ENCODE measurements at places on chromosomes 4 and X.
A peak's percentile ranks its signal among the peaks of the same experiment; 100 is the strongest.

- H3K4me3 ChIP-seq, result no peak overlapping the region
- no peaks in the 10 kb centered on the region for H3K4me1 ChIP-seq
- DNase-seq, result no peak
- no peaks in the 10 kb centered on the region for H3K36me3 ChIP-seq
These were observed 366.7 kb downstream of the PCDH7 start for GRCh38 chr4:31086756-31087330.

DNA sequence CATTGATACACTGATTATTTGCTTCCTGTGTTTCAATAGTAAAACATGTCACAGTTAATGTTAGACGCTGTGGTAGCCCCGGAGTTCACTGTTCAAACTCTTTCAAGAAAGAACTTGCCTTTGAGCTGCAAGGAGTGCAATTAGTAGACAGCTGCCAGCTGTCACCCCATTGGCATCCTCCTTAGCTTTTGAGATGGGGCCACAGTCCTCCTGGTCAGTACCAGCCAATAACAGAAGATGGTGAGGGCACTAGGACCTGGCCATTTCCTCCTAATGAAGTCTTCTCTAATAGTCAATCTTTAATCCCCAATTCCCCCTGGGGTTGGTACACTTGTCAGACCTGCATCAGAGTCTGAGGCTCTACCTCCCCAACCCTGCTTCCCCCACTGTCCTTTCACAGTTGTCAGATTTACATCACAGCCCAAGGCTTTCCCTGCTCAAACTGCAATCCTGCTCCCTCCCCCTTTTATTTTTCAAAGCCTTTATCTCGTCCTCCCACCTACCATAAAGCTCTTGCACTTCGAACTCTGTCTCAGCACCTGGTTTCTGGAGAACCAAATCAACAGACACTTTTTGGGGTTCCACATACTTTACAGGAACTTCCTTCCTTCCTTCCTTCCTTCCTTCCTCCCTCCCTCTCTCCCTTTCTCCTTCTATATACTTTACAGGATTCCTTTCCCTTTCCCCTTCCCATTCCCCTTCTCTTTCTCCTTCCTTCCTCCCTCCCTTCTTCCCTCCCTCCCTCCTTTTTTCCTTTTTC is 182.0 kb downstream of the RASL11B start:
- H3K36me3 ChIP-seq, result no peaks in the 10 kb centered on the region
- no peak overlapping the region for H3K4me3 ChIP-seq

DNA sequence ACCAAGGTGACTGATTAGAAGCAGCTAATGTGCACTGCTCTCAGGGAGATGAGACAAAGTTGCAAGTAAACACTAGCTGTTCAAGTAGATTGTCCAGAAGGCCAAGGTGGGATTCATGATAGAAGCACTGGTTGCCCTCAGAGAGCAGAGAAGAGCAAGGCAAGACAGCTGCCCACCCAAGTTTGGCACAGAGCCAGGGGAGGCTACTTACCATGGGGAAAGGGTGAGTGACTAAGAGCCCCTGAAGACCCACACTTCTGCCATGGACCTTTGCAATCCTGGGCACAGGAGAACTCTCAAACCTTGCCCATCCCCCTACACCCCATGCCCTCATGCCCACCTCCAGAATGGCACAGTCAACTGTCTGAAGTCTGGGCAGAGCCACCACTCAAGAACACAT is 68.3 kb downstream of the SPIN4 start:
- H3K27me3 ChIP-seq, result no peaks in the 10 kb centered on the region
- no peak overlapping the region for H3K4me3 ChIP-seq
- no peak overlapping the region for H3K27ac ChIP-seq
- DNase-seq, result no peak
- H3K36me3 ChIP-seq, result no peaks in the 10 kb centered on the region

- H3K36me3 ChIP-seq, result no peaks in the 10 kb centered on the region
- H3K27ac ChIP-seq, result no peak overlapping the region
- no peaks in the 10 kb centered on the region for H3K4me1 ChIP-seq
- H3K27me3 ChIP-seq, result no peaks in the 10 kb centered on the region
- DNase-seq, result no peak
These were observed 74.4 kb upstream of the PRKX start for GRCh38 chrX:3787856-3788255.

DNA sequence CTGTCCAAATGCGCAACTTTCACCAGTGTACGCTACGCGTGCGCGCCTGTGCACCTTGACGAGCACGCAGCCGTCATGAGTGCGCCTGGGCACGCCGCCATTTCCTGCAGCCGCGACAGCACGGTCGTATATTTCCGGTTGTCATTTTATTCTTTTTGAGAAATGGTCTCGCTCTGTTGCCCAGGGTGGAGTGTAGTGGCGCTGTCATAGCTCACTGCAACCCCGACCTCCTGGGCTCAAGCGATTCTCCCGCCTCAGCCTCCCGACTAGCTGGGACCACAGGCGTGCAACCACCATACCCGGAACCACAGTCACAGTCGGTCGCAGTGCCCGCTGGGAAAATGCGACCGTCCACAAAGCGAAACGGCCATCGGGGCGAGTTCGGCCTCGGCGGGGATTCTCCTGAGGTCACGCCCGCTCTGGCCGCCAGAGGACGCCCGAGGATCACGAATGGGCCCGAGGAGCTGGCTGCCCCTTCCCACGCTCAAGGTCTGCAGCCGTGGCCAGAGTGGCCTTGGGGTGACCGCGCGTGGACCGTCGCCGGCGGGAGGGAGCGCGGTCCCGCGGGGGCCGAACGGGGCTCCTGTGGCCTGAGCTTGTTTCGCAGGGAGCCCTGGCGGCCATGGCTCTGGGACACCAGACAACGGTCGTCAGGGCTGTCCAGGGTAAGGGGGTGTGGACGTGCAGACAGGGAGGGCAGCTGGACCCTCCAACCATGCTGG is 23.7 kb upstream of the PNMA3 start:
- H3K4me3 ChIP-seq, result peak overlapping the region; percentile 36
- H3K27ac ChIP-seq, result no peak overlapping the region
- no peaks in the 10 kb centered on the region for H3K4me1 ChIP-seq
- peak; percentile 69 for DNase-seq
- no peaks in the 10 kb centered on the region for H3K36me3 ChIP-seq

- peaks cover 5% of the 10 kb centered on the region for H3K4me1 ChIP-seq
- H3K36me3 ChIP-seq, result no peaks in the 10 kb centered on the region
- H3K27ac ChIP-seq, result no peak overlapping the region
These were observed 221.3 kb downstream of the PPP3CA start for GRCh38 chr4:101126059-101126458.

- no peaks in the 10 kb centered on the region for H3K36me3 ChIP-seq
- no peak for DNase-seq
- H3K27ac ChIP-seq, result no peak overlapping the region
- peaks cover 3% of the 10 kb centered on the region for H3K4me1 ChIP-seq
- H3K4me3 ChIP-seq, result no peak overlapping the region
These were observed 92.1 kb upstream of the ANKRD50 start for GRCh38 chr4:124804584-124804983.

GRCh38 chr4:140673729-140674128 is 82.5 kb downstream of the TBC1D9 start:
- H3K4me1 ChIP-seq, result no peaks in the 10 kb centered on the region
- no peaks in the 10 kb centered on the region for H3K27me3 ChIP-seq
- H3K36me3 ChIP-seq, result no peaks in the 10 kb centered on the region
- no peak overlapping the region for H3K27ac ChIP-seq
- DNase-seq, result no peak
- H3K4me3 ChIP-seq, result no peak overlapping the region

GRCh38 chrX:74009041-74009440 is 294.9 kb upstream of the ZCCHC13 start:
- no peak for DNase-seq
- peaks cover 6% of the 10 kb centered on the region for H3K36me3 ChIP-seq
- no peaks in the 10 kb centered on the region for H3K4me1 ChIP-seq
- no peak overlapping the region for H3K27ac ChIP-seq
- H3K4me3 ChIP-seq, result no peak overlapping the region

- no peaks in the 10 kb centered on the region for H3K27me3 ChIP-seq
- DNase-seq, result no peak
- H3K36me3 ChIP-seq, result no peaks in the 10 kb centered on the region
- no peak overlapping the region for H3K4me3 ChIP-seq
These were observed 41.5 kb downstream of the TNIP3 start for GRCh38 chr4:121122661-121123060.

- no peaks in the 10 kb centered on the region for H3K27me3 ChIP-seq
- H3K27ac ChIP-seq, result no peak overlapping the region
- DNase-seq, result no peak
- H3K36me3 ChIP-seq, result no peaks in the 10 kb centered on the region
These were observed 129.6 kb upstream of the TBL1X start for GRCh38 chrX:9335251-9335650.

DNA sequence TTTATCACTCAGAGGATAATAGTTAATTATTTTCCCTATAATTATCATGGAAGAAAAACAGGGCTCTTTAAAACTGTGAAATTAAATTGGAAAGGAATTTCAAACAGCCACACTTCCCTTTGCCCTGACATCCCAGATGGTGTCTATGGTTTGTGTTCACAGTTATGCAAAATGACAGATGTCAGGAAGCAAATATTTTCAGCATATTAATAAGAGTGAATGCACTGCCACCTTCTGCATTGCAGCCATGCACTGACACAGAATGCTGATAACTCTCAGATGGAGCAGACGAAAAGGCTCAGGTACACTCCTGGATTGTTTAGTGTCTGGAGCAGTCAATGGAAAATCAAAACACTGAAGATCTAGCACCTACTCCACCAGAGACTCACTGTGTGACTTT is 57.6 kb downstream of the RWDD4 start:
- H3K4me3 ChIP-seq, result no peak overlapping the region
- no peaks in the 10 kb centered on the region for H3K36me3 ChIP-seq
- no peaks in the 10 kb centered on the region for H3K27me3 ChIP-seq
- DNase-seq, result no peak
- H3K27ac ChIP-seq, result no peak overlapping the region

DNA sequence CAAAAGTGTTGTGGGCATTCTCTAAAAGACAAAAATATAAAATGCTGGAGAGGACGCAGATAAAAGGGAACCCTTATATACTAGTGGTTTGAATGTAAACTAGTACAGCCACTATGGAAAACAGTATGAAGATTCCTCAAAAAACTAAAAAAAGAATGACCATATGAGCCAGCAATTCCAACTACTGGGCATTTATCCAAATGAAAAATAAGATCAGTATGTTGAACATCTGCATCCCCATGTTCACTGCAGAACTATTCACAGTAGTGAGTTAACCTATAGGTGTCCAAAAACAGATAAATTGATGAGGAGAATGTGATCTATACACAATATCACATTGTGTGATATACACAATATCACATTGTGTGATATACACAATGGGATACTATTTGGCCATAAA is 1615.3 kb downstream of the PCDH18 start:
- no peaks in the 10 kb centered on the region for H3K36me3 ChIP-seq
- H3K4me3 ChIP-seq, result no peak overlapping the region
- DNase-seq, result no peak
- H3K27me3 ChIP-seq, result no peaks in the 10 kb centered on the region
- no peaks in the 10 kb centered on the region for H3K4me1 ChIP-seq

DNA sequence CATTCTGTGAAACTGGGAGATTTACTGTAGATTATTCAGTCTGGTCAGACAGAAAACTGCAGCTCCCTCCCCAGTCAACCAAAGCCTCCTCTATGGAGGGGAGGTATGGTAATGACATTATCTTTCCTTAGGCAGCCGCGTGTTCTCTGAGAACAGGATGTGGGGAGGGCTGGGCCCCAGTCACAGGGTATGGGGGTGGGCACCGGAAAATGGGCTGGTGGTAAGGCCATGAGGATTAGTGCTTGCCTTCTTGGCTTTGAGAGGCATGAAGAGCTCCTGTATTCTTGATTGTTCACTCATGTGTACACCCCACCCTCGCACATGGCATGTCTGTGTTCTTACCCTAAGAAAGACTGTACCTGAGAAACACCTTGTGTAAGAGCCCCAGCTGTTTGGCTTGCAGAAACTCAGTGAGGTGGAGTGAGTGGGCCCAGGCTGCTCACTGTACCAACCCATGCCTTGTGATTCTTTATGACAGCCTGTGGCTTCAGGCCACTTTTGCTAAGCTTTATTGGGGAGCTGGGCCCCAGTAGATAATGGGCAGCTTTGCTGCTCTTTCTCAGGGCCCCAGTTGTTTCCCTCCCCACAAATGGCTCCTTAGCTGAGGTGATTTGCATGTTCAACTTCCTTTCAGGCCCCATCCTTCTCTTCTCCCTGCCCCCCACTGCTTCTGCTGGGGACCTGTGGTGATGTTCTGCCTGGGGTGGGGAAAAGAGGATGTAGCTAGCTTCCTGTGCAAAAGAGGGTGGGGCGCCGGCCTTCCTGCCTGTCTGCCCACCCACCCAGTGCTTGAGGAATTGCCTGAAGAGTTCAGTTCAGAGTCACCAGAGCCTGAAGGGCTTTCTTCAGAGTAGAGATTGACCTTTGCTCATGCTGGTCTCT is 30.7 kb downstream of the MSN start:
- DNase-seq, result no peak
- no peaks in the 10 kb centered on the region for H3K36me3 ChIP-seq
- H3K27me3 ChIP-seq, result no peaks in the 10 kb centered on the region

- H3K36me3 ChIP-seq, result peaks cover 19% of the 10 kb centered on the region
- H3K27ac ChIP-seq, result no peak overlapping the region
- no peaks in the 10 kb centered on the region for H3K27me3 ChIP-seq
- H3K4me1 ChIP-seq, result no peaks in the 10 kb centered on the region
These were observed 94.4 kb downstream of the BLTP1 start for GRCh38 chr4:122246551-122246950.

GRCh38 chrX:130716346-130716745 is 186.7 kb downstream of the ENOX2 start:
- no peak overlapping the region for H3K27ac ChIP-seq
- H3K36me3 ChIP-seq, result no peaks in the 10 kb centered on the region
- H3K4me1 ChIP-seq, result no peaks in the 10 kb centered on the region
- no peaks in the 10 kb centered on the region for H3K27me3 ChIP-seq
- H3K4me3 ChIP-seq, result no peak overlapping the region

DNA sequence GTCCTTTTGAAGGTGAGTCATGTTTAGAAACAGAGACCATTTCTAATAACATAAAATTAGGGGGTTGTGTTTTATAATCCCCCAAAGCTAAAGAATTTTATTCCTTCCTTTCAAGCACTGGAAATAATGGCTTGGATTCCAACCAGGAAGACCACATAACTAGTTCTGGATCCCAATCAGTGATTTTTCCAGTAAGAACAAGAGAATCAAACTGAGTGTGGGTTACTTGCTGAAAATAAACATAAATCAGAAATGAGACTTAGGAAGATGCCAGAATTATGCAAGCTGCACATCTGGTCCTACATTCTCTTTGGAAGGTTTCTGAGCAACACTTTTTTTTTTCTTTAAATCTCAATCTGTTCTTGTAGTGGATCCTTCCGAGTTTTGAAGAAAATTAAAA is 76.3 kb downstream of the SOWAHB start:
- no peak overlapping the region for H3K4me3 ChIP-seq
- H3K27me3 ChIP-seq, result no peaks in the 10 kb centered on the region
- H3K36me3 ChIP-seq, result no peaks in the 10 kb centered on the region
- no peak for DNase-seq
- no peak overlapping the region for H3K27ac ChIP-seq
- H3K4me1 ChIP-seq, result no peaks in the 10 kb centered on the region

DNA sequence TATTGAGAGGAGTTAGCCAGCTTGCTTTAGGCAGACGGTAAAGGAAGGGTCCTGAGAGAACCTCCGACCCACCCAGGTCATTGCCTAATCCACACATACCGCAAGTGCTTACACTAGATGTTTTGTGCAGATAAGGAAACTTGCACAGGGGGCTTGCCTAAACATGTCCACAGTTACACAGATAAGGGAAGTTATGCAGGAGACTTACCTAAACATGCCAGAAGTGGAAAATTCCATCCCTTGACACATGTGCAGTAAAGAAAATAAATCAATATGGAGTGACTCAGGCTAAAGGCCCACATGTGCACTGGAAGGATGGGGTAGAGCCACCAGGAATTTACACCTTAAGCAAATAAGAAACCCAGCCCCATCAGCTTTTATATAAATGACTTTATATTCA is 232.8 kb upstream of the HDX start:
- DNase-seq, result no peak
- no peaks in the 10 kb centered on the region for H3K27me3 ChIP-seq
- no peak overlapping the region for H3K4me3 ChIP-seq
- H3K36me3 ChIP-seq, result no peaks in the 10 kb centered on the region
- H3K27ac ChIP-seq, result no peak overlapping the region
- no peaks in the 10 kb centered on the region for H3K4me1 ChIP-seq

All from neural progenitor cell (in vitro differentiated cells).